ENCODE measurements at places on chromosomes 4 and X.

- H3K4me3 ChIP-seq, result no peak overlapping the region
- no peaks in the 10 kb centered on the region for H3K27me3 ChIP-seq
- H3K36me3 ChIP-seq, result no peaks in the 10 kb centered on the region
- no peak for DNase-seq
- H3K27ac ChIP-seq, result no peak overlapping the region
Measured at GRCh38 chr4:65580551-65580950, 89.7 kb downstream of the EPHA5 start.

- no peak for DNase-seq
- peak overlapping the region; percentile 95 for H3K27ac ChIP-seq
- no peaks in the 10 kb centered on the region for H3K27me3 ChIP-seq
- peaks cover 45% of the 10 kb centered on the region for H3K4me1 ChIP-seq
- peak overlapping the region; percentile 93 for H3K4me3 ChIP-seq
Measured at GRCh38 chr4:139295942-139296299, 5.4 kb upstream of the NAA15 start.

GRCh38 chrX:136260776-136261175 lies 9.6 kb upstream of the MAP7D3 start:
- H3K4me1 ChIP-seq, result peaks cover 60% of the 10 kb centered on the region
- H3K27me3 ChIP-seq, result no peaks in the 10 kb centered on the region
- H3K36me3 ChIP-seq, result no peaks in the 10 kb centered on the region
- peak; percentile 84 for DNase-seq

DNA sequence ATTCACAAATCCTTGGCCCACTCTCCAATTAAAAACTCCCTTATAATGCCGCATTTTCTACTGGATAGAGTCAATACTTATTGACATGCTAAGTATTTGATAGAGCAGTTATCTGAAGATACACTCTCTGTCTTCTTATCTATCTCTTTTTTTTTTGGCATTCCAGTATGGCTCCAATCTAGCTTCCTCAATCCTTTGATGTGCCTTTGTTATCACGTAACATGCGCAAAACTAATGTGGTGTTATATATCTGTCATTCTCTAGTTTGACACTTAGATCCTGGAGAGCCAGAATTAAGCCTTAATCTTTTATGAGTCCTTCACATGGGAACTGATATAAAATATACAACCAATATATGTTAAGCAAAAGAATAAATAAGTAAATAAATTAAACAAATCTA lies 54.7 kb downstream of the VSIG4 start:
- H3K4me1 ChIP-seq, result no peaks in the 10 kb centered on the region
- no peak overlapping the region for H3K4me3 ChIP-seq
- DNase-seq, result no peak
- H3K36me3 ChIP-seq, result no peaks in the 10 kb centered on the region
- H3K27me3 ChIP-seq, result no peaks in the 10 kb centered on the region

DNA sequence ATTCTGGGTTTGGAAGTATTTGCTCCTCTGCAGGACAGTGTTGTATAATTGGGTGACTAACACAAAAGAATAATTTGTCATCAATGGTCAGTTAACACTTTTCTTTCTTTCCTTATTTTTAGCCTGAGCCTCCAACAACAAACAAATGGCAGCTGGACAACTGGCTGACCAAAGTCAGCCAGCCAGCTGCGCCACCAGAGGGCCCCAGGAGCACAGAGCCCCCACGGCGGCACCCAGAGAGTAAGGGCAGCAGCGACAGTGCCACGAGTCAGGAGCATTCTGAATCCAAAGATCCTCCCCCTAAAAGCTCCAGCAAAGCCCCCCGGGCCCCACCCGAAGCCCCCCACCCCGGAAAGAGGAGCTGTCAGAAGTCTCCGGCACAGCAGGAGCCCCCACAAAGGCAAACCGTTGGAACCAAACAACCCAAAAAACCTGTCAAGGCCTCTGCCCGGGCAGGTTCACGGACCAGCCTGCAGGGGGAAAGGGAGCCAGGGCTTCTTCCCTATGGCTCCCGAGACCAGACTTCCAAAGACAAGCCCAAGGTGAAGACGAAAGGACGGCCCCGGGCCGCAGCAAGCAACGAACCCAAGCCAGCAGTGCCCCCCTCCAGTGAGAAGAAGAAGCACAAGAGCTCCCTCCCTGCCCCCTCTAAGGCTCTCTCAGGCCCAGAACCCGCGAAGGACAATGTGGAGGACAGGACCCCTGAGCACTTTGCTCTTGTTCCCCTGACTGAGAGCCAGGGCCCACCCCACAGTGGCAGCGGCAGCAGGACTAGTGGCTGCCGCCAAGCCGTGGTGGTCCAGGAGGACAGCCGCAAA lies 106.0 kb downstream of the KLHL8 start:
- H3K27ac ChIP-seq, result no peak overlapping the region
- DNase-seq, result no peak
- H3K4me3 ChIP-seq, result no peak overlapping the region
- H3K4me1 ChIP-seq, result peaks cover 26% of the 10 kb centered on the region
- H3K27me3 ChIP-seq, result no peaks in the 10 kb centered on the region
- H3K36me3 ChIP-seq, result peaks cover 22% of the 10 kb centered on the region

DNA sequence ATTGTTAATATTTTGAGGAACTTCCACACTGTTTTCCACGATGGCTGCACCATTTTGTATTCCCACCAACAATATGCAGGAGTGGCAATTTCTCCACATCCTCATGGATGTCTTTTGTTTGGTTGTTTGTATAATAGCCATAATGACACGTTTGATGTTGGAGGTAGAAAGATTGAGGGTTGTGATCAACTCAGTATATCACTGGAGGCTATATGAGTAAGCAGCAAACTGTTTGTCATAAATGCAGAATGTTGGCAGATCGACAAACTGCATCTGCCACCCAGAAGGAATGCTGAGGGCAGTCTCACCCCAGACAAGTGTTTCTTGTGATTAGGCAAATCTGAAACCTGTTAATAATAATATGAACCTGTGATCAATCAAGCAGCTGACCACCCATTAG lies 243.9 kb upstream of the WDFY3 start:
- peaks cover 3% of the 10 kb centered on the region for H3K27me3 ChIP-seq
- peak; percentile 10 for DNase-seq
- H3K27ac ChIP-seq, result no peak overlapping the region
- H3K4me3 ChIP-seq, result no peak overlapping the region

DNA sequence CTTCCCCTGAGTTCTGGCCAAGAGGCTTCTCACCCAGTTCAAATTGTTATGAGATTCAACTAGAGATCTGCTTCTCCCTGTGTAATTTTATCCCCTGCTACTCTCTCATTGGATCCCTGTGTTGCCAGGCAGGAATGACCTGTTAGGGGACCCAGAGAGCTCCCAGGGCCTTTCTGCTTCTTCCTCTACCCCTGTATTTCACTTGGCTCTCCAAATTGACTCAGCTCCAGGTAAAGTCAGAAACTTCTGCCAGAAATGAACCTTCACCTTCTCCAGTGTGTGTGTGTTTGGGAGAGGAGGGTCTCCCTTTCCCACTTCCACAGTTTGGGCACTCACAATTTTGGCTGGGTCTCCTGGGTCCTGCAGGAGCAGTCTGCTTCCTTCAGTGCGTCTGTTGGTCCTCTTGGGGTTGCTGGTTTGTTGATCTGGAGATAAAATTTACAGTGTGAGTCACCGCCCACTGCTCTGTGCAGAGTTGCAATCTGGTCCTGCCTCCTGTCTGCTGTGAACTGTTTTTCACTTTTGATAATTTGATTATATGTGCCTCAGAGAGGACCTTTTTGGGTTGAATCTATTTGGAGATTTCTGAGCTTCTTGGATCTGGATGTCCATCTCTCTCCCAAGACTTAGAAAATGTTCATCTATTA lies 112.4 kb upstream of the EDA2R start:
- no peaks in the 10 kb centered on the region for H3K36me3 ChIP-seq
- DNase-seq, result peak; percentile 7
- H3K27me3 ChIP-seq, result no peaks in the 10 kb centered on the region
- no peak overlapping the region for H3K4me3 ChIP-seq

GRCh38 chr4:187172340-187172761 lies 448.7 kb upstream of the FAT1 start:
- H3K4me1 ChIP-seq, result peaks cover 52% of the 10 kb centered on the region
- no peaks in the 10 kb centered on the region for H3K27me3 ChIP-seq
- H3K4me3 ChIP-seq, result peak overlapping the region; percentile 84
- peak overlapping the region; percentile 99 for H3K27ac ChIP-seq
- peak; percentile 94 for DNase-seq

GRCh38 chr4:182225257-182225852 lies 17.8 kb upstream of the TENM3 start:
- peaks cover 43% of the 10 kb centered on the region for H3K4me1 ChIP-seq
- no peak for DNase-seq
- no peak overlapping the region for H3K27ac ChIP-seq
- no peaks in the 10 kb centered on the region for H3K36me3 ChIP-seq
- H3K4me3 ChIP-seq, result no peak overlapping the region

DNA sequence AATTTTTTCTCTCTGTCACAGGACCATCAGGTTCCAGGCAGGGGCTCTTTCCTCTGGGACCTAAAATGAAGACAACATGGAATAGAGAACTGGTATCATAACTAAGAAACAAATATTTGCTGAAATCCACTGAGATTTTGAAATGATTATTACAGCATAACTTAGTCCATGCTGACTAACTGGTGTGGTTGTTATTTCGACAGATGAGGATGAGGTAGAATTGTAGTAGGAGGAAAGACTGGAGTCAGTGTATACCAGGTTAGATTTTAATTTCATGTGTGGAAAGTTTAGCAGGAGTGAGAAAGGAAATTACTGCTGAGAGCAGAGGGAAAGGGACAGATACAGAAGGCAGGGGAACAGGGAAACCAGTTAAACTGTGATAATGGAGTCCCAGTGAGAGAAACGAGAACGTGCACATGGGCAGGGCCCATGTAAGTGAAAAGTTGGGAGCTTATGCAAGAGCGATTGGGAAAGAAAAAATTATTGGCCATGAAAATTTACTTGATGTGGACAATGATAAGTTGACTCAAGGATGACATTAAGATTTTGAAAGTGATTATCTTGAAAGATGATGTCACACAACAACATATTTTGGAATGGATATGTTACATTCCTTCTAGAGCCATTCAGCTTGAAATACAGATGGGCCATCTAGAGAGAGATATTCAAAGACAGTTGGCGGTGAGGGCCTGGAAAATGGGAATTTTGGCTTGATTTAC lies 98.7 kb upstream of the DDIT4L start:
- H3K27me3 ChIP-seq, result no peaks in the 10 kb centered on the region
- peaks cover 39% of the 10 kb centered on the region for H3K4me1 ChIP-seq
- DNase-seq, result peak; percentile 42
- peak overlapping the region; percentile 86 for H3K27ac ChIP-seq

GRCh38 chrX:133783274-133783673 lies 202.1 kb downstream of the GPC3 start:
- peaks cover 1% of the 10 kb centered on the region for H3K27me3 ChIP-seq
- no peaks in the 10 kb centered on the region for H3K4me1 ChIP-seq
- no peak for DNase-seq

GRCh38 chr4:89397441-89397840 lies 89.8 kb upstream of the GPRIN3 start:
- no peaks in the 10 kb centered on the region for H3K27me3 ChIP-seq
- DNase-seq, result no peak
- no peak overlapping the region for H3K27ac ChIP-seq
- H3K36me3 ChIP-seq, result no peaks in the 10 kb centered on the region

DNA sequence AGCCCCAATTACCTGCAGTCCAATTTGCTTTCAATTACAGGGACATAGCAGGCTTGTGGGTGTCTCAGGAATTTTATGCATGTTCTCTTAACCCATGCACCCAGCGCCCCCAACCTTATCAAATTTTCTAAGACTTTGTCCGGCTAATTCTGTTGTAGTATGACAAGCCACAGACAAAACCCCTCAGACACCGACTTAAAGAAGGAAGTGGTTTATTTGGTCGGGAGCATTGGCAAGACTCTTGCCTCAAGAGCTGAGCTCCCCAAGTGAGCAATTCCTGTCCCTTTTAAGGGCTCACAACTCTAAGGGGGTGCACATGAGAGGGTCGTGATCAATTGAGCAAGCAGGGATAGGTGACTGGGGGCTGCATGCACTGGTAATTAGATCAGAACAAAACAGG lies 28.7 kb upstream of the IL9R start:
- peaks cover 3% of the 10 kb centered on the region for H3K27me3 ChIP-seq
- no peak overlapping the region for H3K4me3 ChIP-seq
- H3K36me3 ChIP-seq, result no peaks in the 10 kb centered on the region
- no peak overlapping the region for H3K27ac ChIP-seq

DNA sequence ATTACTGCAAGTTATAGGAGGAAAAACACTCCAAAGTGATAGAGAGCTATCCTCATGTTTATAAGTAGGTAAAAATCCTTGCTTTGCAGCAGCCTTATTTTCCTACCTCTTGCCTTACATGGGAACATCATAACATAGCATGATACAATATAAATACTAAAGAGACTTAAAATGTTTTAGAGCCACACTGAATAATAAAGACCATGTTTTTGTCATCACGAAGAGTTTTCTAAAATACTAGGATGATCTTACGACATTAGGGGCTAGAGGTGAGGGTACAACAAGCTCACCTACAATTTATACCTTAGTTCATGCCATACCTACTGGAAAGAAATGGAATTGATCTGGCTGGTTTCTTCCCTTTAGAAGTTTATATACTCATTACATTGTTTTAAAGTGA lies 184.8 kb downstream of the FBXW7 start:
- no peak for DNase-seq
- H3K4me1 ChIP-seq, result peaks cover 49% of the 10 kb centered on the region
- H3K36me3 ChIP-seq, result peaks cover 9% of the 10 kb centered on the region
- H3K27ac ChIP-seq, result no peak overlapping the region

- peaks cover 14% of the 10 kb centered on the region for H3K36me3 ChIP-seq
- H3K27ac ChIP-seq, result no peak overlapping the region
- no peak for DNase-seq
- no peaks in the 10 kb centered on the region for H3K27me3 ChIP-seq
Measured at GRCh38 chr4:71210823-71211222, 128.0 kb upstream of the SLC4A4 start.

GRCh38 chrX:103878466-103879122 lies 46.5 kb upstream of the RAB9B start:
- no peaks in the 10 kb centered on the region for H3K27me3 ChIP-seq
- H3K36me3 ChIP-seq, result no peaks in the 10 kb centered on the region
- H3K27ac ChIP-seq, result peak overlapping the region; percentile 73

GRCh38 chr4:106691749-106692148 lies 323.2 kb upstream of the GIMD1 start:
- H3K4me3 ChIP-seq, result no peak overlapping the region
- peaks cover 40% of the 10 kb centered on the region for H3K4me1 ChIP-seq
- H3K27ac ChIP-seq, result no peak overlapping the region
- DNase-seq, result no peak
- H3K36me3 ChIP-seq, result peaks cover 1% of the 10 kb centered on the region
- no peaks in the 10 kb centered on the region for H3K27me3 ChIP-seq

- no peak for DNase-seq
- no peaks in the 10 kb centered on the region for H3K4me1 ChIP-seq
- H3K27ac ChIP-seq, result no peak overlapping the region
- no peak overlapping the region for H3K4me3 ChIP-seq
- no peaks in the 10 kb centered on the region for H3K27me3 ChIP-seq
Measured at GRCh38 chr4:93042746-93043145, 739.0 kb downstream of the GRID2 start.

GRCh38 chr4:100708776-100709175 lies 191.0 kb upstream of the EMCN start:
- H3K4me1 ChIP-seq, result peaks cover 6% of the 10 kb centered on the region
- H3K27ac ChIP-seq, result no peak overlapping the region
- no peak for DNase-seq
- H3K36me3 ChIP-seq, result no peaks in the 10 kb centered on the region
- H3K27me3 ChIP-seq, result no peaks in the 10 kb centered on the region
- no peak overlapping the region for H3K4me3 ChIP-seq
